ENCODE measurements at places on chromosomes 11 and 22. TPM values are rescaled to one million over a fixed set of nuclear protein-coding genes. Genes with fewer than 3 reads are reported as not detected.

Gene LMNTD2
- total RNA-seq: 0.28 TPM

Gene CST6
- 0.54 TPM for total RNA-seq

Gene C11orf91
- not detected for total RNA-seq

Gene TENM4
- 9.0 TPM for total RNA-seq

Gene KRTAP5-9
- total RNA-seq: not detected

Gene OR2D2
- 0.28 TPM for total RNA-seq

Gene PTH
- not detected for total RNA-seq

Gene OR2AG1
- total RNA-seq: not detected

- H3K4me1 ChIP-seq: 0 out of 2 replicates have a peak, but pooled peaks cover 1% of the 10 kb centered on the region
- H3K27ac ChIP-seq: no peak overlapping the region
- H3K36me3 ChIP-seq: no peaks in the 10 kb centered on the region
- H3K4me3 ChIP-seq: no peak overlapping the region
- DNase-seq: peak; percentile 66
These were observed 104.0 kb downstream of the PDE2A start for GRCh38 chr11:72569966-72570892.

DNA sequence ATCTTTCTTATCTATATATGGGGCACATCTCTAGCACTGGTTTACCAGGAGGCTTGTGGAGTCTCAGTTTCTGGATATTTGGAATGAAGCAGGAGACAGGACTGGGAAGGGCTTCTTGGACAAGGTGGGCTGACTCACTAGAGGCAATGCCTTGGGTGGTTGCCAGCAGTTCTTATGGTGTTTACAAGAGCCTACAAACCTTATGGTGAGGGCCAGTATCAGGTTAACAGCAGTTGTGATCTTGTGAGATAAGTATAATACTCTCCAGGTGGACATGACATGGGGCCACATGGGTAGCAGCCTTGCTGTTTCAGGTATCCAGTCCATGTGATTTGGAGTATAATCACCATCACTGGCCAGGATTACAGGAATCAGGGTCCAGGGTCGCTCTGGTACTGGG, 10.2 kb downstream of the FUT4 start:
- H3K4me1 ChIP-seq: peaks cover 7% of the 10 kb centered on the region
- H3K27ac ChIP-seq: no peak overlapping the region
- peak; percentile 91 for DNase-seq
- H3K36me3 ChIP-seq: no peaks in the 10 kb centered on the region

- no peaks in the 10 kb centered on the region for H3K4me1 ChIP-seq
- no peaks in the 10 kb centered on the region for H3K36me3 ChIP-seq
- H3K27me3 ChIP-seq: no peaks in the 10 kb centered on the region
- no peak overlapping the region for H3K27ac ChIP-seq
- no peak for DNase-seq
- no peak overlapping the region for H3K4me3 ChIP-seq
These were observed 37.7 kb upstream of the B3GAT1 start for GRCh38 chr11:134449713-134450112.

DNA sequence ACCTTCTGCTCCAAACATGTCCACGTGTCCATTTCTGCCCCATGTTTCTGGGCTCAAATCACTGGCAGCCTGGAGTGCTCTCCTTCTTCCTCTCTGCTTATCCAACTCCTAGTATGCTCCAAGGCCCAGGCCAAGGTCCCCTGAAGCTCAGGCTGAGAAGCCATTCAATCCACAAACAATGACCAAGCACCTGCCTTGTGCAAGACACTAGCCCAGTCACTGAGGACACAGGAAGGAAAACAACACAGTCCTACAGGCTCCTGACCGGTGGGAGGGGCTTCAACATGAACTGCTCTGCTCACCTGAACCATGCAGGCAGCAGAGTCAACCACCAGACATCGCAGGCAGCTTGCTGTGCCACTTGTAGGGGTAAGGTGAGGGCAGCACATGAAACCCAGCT, 93.6 kb downstream of the RPL27A start:
- peaks cover 33% of the 10 kb centered on the region for H3K4me1 ChIP-seq
- no peak overlapping the region for H3K27ac ChIP-seq
- no peak for DNase-seq
- no peaks in the 10 kb centered on the region for H3K27me3 ChIP-seq
- H3K4me3 ChIP-seq: no peak overlapping the region

DNA sequence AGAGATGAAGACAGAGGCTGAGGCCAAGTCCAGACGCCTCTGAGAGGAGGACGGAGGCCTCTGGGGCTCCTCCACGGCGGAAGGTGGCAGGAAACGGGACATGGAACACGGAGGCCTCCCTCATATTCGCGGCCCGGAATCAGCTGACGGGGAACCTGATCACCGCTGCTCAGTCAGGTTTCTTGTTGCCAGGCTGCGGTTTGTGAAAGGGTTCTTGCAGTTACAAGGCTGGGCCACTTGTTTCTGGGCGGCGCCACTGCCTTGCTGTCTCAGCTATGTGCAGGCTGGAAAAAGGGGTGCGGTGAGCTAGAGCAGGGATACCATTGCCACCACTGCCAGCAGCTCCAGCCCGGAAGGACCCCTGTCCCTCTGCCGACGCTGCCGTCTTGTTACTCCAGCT, 10.0 kb upstream of the MMP1 start:
- no peaks in the 10 kb centered on the region for H3K4me1 ChIP-seq
- no peaks in the 10 kb centered on the region for H3K36me3 ChIP-seq
- H3K27me3 ChIP-seq: no peaks in the 10 kb centered on the region
- peak; percentile 19 for DNase-seq
- no peak overlapping the region for H3K27ac ChIP-seq

GRCh38 chr22:50303515-50303847, 4.0 kb downstream of the PLXNB2 start:
- no peaks in the 10 kb centered on the region for H3K27me3 ChIP-seq
- peak overlapping the region; percentile 96 for H3K27ac ChIP-seq
- peaks cover 24% of the 10 kb centered on the region for H3K36me3 ChIP-seq
- H3K4me3 ChIP-seq: no peak overlapping the region

DNA sequence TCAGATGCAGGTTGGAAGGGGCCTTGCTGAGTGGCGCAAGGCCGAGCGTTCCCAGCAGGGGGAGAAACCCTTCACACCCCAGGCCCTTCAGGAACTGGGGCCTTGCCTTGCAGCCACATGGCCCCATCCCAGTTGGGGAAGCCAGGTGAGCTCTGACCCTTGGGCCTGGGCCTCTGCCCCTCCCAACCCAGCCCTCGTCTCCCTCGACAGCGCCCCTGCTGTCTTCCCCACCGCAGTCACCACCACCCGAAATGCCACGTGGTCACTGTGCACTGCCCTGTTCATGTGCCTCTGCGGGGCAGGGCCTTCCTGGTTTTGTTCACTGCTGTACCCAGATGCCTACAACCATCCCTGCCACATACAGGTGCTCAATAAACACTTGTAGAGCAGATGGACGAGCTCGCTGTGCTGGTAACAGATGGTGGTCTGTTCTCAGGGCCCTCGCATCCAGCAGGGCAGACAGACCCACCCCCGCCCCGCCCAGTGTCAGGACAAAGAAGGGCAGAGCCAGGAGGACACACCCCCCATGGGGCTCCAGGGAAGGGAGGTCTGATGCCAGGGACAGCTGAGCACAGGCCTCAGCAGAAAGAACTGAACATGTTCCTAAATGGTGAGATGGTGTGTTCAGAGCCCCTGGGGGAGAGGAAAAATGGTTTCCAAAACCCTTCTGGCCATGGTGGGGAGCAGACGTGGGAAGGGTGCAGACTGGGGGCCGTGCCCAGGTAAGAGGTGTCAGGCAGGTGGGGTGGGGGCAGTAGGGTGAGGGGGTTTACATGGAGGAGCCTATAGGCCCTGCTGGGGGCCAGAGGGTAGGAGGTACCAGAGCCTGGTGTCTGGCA, 3.7 kb downstream of the POLR2L start:
- no peak overlapping the region for H3K4me3 ChIP-seq
- H3K27me3 ChIP-seq: no peaks in the 10 kb centered on the region
- no peak for DNase-seq
- H3K27ac ChIP-seq: peak overlapping the region; percentile 46

DNA sequence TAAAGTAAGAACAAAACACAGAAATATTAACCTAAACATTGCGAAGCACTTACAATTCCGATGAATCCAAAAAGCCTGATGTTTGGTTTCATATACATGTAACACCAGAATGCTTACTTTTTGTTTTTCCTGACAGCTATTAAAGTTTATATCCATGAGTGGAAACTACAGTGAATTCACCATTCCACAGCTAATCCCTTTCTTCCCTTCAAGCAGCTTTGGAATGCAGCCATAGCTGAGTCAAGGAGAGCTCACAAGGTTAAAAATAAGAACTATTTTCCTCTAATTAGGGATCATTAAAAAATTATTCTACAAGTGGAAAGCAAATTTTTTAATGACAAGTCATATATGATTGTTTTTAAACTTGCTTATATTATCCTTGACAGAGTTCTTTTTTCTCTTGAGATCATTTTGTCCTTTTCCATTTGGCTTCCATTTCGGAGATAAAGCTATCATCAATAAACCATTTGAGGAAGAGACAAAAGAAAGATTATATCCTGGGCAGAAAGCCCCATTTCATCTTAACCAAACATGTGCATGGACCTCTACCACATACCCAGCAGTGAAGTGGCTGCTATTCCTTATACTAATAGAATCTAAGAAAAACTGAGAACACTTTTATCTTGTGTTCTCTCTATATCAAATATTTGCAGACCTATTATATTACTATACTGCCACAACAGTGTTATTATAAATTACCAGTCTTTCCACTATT, 19.7 kb upstream of the FIBIN start:
- peaks cover 2% of the 10 kb centered on the region for H3K4me1 ChIP-seq
- peak; percentile 69 for DNase-seq
- H3K4me3 ChIP-seq: no peak overlapping the region

DNA sequence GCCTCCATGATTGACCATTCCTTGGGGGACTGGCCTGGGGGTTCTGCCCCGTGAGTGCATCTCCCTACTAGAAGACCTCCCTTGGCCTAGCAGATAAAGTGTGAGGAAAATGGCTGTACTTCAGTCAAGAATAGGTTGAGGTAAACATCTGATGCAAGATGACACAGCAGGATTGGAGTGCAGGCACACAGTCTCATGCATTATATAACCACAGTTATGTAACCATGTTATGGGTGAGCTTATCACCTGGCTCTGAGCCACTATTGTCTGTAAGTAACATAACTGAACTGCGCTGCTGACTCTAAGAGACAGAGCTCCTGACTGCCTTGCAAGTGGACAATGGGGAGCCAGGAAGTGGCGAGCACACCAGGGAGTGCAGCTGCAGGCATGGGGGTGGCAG, 378.7 kb upstream of the ANO5 start:
- no peak overlapping the region for H3K4me3 ChIP-seq
- DNase-seq: no peak
- no peak overlapping the region for H3K27ac ChIP-seq
- no peaks in the 10 kb centered on the region for H3K27me3 ChIP-seq
- no peaks in the 10 kb centered on the region for H3K36me3 ChIP-seq

DNA sequence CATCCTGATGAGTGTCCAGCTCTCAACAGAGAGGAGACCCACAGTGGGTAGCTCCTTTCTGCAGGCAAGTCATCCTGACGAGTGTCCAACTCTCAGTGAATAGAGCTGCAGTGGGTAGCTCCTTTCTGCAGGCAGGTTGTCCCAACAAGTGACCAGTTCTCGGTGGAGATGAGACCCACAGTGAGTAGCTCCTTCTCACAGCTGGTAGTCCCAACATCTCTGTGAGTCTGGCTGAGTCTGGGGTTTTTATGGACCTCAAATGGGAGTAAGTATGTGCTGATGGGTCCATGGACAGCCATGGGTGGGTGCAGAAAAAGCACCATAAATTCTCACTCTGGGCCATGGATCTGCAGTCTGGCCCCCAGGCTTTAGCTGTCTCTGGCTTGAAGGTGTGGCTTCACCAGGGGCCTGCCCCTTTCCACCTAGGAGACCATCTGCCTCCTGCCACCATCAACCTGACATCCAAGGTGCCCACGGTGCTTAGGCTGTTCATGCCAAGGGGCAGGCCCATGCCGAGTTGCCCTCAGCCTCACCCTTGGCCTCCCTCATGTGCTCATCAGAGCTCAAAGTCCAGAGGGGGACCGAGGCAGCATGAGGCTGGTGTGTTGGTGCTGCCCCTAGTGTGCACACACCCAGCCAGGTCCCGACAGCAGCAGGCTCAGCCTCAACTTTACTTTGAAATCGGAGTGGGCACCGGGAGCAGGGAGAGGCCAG, 15.3 kb downstream of the NPAT start:
- H3K36me3 ChIP-seq: peaks cover 39% of the 10 kb centered on the region
- H3K4me3 ChIP-seq: no peak overlapping the region
- no peak for DNase-seq
- H3K27ac ChIP-seq: no peak overlapping the region
- no peaks in the 10 kb centered on the region for H3K4me1 ChIP-seq
- H3K27me3 ChIP-seq: no peaks in the 10 kb centered on the region

DNA sequence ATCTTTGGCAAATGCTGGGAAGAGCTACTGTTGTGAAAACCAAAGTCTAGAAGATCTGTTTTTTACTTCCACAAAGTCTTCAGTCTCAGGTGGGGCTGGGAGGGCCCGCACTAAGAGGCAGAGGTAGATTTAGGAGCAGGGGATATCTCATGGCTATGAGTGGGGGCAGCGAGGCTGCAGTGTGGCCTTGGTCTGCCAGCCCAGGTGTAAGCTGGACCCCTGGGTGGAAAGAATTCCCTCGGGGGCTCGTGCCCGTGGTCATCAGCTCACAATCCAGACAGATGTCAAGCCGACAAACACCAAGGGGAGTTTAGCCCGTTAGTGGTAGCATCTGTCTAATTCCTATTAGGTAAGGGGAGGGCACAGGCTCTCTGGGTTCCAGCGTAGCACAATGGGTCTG, 9.0 kb downstream of the PKNOX2 start:
- no peak overlapping the region for H3K4me3 ChIP-seq
- H3K27me3 ChIP-seq: peaks cover 4% of the 10 kb centered on the region
- H3K4me1 ChIP-seq: peaks cover 14% of the 10 kb centered on the region
- no peak overlapping the region for H3K27ac ChIP-seq
- DNase-seq: no peak
- H3K36me3 ChIP-seq: no peaks in the 10 kb centered on the region

DNA sequence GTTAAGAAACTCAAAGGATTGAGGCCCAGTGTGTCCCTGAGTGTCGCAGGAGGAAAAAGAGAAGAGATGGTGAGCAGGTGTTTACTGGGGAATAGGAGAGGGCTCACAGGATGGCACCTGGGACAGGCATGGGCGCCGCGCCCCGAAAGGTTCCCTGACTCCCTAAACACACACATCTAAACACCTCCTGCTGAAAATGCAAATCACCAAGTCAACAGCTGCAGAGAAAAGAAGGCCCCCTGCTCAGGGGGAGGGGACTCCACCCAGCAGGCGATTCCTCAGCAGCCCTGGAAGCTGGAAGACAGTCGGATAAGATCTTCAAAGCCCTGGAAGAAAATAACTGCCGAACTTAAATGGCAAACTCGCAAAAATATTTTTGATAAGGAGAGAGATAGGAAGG, 377.2 kb downstream of the BRD1 start:
- H3K36me3 ChIP-seq: no peaks in the 10 kb centered on the region
- no peak overlapping the region for H3K27ac ChIP-seq
- DNase-seq: no peak
- H3K27me3 ChIP-seq: no peaks in the 10 kb centered on the region
- no peaks in the 10 kb centered on the region for H3K4me1 ChIP-seq

DNA sequence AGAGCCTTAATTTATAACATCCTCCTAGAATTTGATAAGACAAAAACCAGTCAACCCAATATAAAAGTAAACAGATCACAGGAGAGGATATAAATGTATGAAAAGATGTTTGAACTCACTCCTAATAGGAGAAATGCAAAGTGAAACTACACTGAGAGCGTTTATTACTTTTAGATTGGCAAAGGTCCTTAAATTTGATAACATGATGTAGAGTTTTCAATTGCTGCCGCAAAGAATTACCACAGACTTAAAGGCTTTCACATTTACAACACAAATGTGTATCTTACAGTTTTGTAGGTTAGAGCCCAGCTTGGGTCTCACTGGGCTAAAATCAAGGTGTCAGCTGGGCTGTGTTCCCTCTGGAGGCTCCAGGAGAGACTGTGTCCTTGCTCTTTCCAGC, 9.1 kb upstream of the POU2AF2 start:
- H3K4me1 ChIP-seq: peaks cover 5% of the 10 kb centered on the region
- peak; percentile 5 for DNase-seq
- no peak overlapping the region for H3K4me3 ChIP-seq
- no peaks in the 10 kb centered on the region for H3K36me3 ChIP-seq
- no peak overlapping the region for H3K27ac ChIP-seq

Measured in IMR-90 (cell line).